ENCODE measurements at places on chromosomes 16 and 17. TPM values are rescaled to one million over a fixed set of nuclear protein-coding genes. Genes with fewer than 3 reads are reported as not detected.

The TP53TG3C gene
- total RNA-seq: not detected

The SULT1A1 gene
- total RNA-seq: 46.2 TPM

The MRPS23 gene
- total RNA-seq: 2.0 TPM

The ZSCAN10 gene
- total RNA-seq: not detected

The NPIPA8 gene
- not detected for total RNA-seq

The NEUROD2 gene
- not detected for total RNA-seq

The KRT40 gene
- total RNA-seq: not detected

The OTOA gene
- total RNA-seq: not detected

The CEMP1 gene
- total RNA-seq: not detected

The ACE gene
- 72.6 TPM for total RNA-seq

The NDUFAB1 gene
- total RNA-seq: 71.4 TPM

The GPR179 gene
- not detected for total RNA-seq

The JMJD6 gene
- total RNA-seq: 29.4 TPM

The ALOX15 gene
- not detected for total RNA-seq

The SSTR5 gene
- total RNA-seq: not detected

The TOB1 gene
- 41.7 TPM for total RNA-seq

The HBA1 gene
- total RNA-seq: 585 TPM

The FOXC2 gene
- total RNA-seq: 57.2 TPM

The GAST gene
- total RNA-seq: not detected

The MRPL45 gene
- total RNA-seq: 27.5 TPM

The C16orf74 gene
- total RNA-seq: not detected

The TPSG1 gene
- total RNA-seq: not detected

The CACNG5 gene
- total RNA-seq: not detected
